Stimulated activated CD4-positive, alpha-beta T cell treated with anti-CD3 and anti-CD28 coated beads, Interleukin-12 subunit alpha, Interleukin-12 subunit beta, amount 100 ng/mL, for 4 hours (primary cell): ENCODE measurements at places on chromosomes 7 and 10.
A peak's percentile ranks its signal among the peaks of the same experiment; 100 is the strongest.

- DNase-seq, result no peak
Observed at GRCh38 chr7:148973256-148973655, 55.0 kb downstream of the PDIA4 start.

GRCh38 chr7:47794016-47794415 is 154.2 kb downstream of the PKD1L1 start:
- DNase-seq, result no peak

GRCh38 chr10:30059209-30060107 is at the start of gene JCAD:
Gene JCAD, minus strand, starts transcription at chr10:30059586. Its CDS starts 11,774 bp downstream, at chr10:30047812.
- DNase-seq, result peak; percentile 62

DNA sequence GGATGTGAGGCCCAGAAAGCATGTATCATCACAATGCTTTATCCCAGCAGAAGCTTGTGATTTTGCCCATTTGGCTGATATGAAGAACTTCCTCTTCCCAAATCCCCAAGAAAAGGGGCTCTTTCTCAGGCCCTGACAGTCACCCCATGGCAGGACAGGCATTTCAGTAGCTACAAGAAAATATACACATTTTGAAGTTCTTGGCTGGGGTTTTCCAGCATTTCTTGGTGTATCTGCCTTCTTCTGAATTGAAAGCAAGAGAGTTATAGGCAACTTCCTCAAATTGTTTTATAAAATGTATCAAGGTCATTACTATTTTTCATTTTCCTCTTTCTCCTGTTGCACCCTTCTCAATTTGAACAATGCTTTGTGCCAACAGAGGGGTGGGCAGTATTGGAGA is 63.3 kb upstream of the PDLIM1 start:
- no peak for DNase-seq

- DNase-seq, result no peak
Observed at GRCh38 chr7:156160811-156161210, 348.5 kb upstream of the SHH start.

- DNase-seq, result no peak
Observed at GRCh38 chr10:80957161-80957560, 419.5 kb downstream of the SH2D4B start.

DNA sequence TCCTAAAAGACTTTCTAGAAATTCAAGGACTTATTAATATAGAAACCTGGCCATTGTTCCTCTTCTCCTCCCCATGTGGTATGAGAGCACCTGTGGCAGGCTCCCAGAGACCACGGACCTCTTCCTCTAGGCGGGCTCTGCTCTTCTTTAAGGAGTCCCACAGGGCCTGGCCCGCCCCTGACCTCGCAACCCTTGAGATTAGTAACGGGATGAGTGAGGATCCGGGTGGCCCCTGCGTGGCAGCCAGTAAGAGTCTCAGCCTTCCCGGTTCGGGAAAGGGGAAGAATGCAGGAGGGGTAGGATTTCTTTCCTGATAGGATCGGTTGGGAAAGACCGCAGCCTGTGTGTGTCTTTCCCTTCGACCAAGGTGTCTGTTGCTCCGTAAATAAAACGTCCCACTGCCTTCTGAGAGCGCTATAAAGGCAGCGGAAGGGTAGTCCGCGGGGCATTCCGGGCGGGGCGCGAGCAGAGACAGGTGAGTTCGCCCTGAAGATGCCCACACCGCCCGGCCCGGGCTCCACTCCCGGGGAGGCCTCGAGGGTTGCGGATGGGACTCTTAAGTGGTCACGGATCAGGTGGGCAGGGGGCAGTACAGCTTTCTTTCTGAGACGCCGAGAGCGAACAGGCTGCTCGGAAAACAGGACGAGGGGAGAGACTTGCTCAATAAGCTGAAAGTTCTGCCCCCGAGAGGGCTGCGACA is at the start of gene SLC26A4:
SLC26A4 (plus strand) TSS at position 448 of the 700 bp plus-strand sequence. CDS start 814 bp downstream, outside the sequence.
- peak; percentile 27 for DNase-seq

DNA sequence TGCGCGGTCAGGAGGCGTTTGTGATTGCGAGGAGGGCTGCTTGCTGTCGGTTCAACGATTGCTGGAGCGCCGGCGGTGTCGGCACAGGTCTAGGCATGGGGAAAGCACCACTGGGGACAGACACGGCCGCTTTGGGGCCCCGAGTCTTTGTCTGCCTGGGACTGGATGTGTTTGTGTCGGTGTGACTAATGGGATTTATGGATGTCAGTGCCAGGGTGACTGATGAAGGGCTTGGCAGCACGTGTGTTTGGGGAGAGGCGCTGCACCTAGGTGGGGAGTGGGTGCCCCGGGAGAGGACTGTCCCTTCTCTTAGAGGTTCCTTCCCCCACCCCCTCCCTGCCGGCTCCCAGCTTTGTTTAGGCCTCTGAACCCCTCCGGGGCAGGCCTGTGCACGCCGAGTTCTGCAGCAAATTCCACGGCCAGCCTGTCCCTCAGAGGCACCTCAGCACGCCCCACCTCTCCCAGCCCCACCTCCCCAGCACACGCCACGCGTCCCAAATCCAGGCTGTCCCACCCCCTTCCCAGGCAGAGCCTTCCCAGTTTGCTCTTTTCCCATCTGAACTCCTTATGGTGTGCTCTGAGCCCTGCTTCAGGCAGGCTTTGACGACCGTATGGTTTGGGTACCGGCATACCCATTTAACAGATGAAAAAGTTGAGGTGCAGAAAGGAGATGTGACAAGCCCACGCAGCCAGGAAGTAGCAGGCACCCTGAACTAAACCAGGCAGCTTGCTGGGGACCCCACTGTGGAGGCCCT is 6.4 kb upstream of the TNRC18 start:
- DNase-seq, result no peak

GRCh38 chr7:11613292-11613930 is 218.6 kb downstream of the THSD7A start:
- no peak for DNase-seq

- no peak for DNase-seq
Observed at GRCh38 chr7:134514663-134515062, 12.7 kb upstream of the AKR1B10 start.

DNA sequence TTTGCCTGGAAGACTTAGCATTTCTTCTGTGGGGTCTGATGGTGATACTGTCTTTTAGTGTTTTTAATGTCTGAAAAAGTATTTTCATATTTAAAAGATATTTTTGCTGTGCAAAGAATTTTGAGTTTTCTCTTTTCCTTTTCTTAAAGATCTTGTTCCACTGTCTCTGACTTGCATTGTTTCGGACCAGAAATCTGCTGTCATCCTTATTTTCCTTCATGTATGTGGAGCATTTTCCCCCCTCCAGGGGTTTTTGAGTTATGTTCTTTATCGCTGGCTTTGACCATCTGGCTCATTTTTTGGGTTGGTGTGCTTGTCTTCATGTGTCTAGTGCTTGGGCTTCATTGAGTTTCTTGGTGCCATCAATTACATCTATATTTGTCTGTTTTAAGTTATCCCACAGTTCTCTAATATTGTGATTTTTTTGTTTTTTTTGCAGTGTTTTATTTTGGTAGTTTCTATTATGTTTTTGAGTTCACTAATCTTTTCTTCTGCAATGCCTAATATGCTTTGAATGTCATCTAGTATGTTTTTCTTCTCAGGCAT is 119.9 kb downstream of the MGMT start:
- DNase-seq, result no peak

- DNase-seq, result no peak
Observed at GRCh38 chr7:14934839-14935238, 32.3 kb upstream of the DGKB start.

GRCh38 chr10:47165711-47166404 is 134.1 kb upstream of the GDF10 start:
- DNase-seq, result peak; percentile 26
